ENCODE measurements at places on chromosomes 6 and 20.

DNA sequence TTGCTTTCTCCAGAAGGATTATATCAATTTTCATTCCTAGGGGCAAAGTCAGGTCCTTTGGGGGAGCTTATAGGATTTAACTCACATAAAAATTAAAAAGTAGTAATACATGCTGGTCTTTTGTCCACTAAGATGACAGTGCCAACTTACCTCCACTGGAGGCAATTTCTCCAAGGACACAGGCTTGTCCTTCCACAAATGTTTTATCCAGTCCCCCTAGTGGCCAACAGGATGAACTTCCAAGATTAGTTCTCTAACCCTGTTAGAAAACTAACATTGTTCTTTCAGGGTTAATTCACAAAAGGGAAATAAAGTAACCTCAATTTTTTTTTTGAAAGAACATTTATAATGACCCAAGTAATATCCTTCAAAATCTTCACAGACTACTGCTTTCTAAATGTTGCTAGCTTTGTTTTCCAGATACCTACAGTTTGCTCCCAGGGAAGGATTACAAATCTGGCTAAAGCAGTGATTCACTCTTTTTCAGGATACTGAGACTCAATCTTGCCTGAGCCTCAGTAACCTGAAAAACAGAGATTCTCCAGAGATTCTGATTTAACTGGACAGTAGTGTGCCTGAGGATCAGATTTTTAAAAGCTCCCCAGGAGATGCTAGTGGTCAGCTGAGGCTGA is 31.7 kb upstream of the UBR2 start:
- peak; percentile 52 for DNase-seq

- peak; percentile 78 for DNase-seq
Measured at GRCh38 chr6:149211046-149211571, 106.4 kb upstream of the TAB2 start.

DNA sequence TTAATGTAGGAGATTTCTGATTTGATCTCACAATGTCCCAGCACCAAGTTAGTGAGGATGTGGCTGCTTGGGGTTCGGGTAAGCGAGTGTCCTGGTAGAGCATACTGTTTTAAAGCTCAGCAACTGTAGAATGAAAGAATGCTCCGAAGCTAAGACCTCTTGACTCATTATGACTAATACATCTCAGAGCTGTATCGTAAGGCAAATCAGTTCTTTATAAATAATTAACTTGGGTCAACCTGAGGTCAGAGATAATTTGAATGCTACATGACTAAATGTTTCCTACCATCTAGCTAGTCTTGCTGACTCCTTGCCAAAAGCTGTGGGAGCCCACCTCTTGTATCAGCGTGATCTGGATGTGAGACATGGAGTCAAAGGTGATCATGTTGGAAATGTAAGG is 128.8 kb upstream of the PDE7B start:
- DNase-seq, result no peak

DNA sequence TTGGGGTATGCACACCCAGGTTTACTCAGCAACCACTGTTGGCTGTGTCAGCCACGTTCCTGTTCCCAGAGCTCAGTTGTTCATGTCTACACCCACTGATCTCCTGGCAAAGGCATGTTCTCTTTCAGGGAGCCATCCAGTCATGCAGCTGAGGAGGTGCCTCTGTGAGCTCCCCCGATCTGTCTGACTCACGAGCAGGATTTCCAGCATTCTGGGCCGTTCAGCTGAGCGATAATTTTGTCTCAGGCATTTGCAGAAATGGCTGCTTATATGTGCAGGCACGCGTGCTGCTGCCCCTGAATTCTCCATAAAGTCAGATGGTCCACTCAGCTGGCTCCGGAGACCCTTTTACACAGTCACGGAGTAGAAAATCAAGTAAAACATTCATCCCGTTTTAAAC is 78.4 kb upstream of the IYD start:
- no peak for DNase-seq

GRCh38 chr6:43129434-43130194 is 41.5 kb upstream of the SRF start:
- DNase-seq, result peak; percentile 11

GRCh38 chr6:122790028-122790422 is 967 bp downstream of the SMPDL3A start:
- peak; percentile 65 for DNase-seq

DNA sequence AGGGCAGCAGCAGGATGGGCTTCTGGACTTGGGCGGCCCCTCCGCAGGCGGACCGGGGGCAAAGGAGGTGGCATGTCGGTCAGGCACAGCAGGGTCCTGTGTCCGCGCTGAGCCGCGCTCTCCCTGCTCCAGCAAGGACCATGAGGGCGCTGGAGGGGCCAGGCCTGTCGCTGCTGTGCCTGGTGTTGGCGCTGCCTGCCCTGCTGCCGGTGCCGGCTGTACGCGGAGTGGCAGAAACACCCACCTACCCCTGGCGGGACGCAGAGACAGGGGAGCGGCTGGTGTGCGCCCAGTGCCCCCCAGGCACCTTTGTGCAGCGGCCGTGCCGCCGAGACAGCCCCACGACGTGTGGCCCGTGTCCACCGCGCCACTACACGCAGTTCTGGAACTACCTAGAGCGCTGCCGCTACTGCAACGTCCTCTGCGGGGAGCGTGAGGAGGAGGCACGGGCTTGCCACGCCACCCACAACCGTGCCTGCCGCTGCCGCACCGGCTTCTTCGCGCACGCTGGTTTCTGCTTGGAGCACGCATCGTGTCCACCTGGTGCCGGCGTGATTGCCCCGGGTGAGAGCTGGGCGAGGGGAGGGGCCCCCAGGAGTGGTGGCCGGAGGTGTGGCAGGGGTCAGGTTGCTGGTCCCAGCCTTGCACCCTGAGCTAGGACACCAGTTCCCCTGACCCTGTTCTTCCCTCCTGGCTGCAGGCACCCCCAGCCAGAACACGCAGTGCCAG is at the start of gene TNFRSF6B:
TNFRSF6B (plus strand) TSS at position 25 of the 729 bp plus-strand sequence; CDS start at position 141, 116 bp downstream.
- DNase-seq, result no peak

- DNase-seq, result no peak
Measured at GRCh38 chr6:27865850-27866356, 46.3 kb downstream of the OR2B2 start.

DNA sequence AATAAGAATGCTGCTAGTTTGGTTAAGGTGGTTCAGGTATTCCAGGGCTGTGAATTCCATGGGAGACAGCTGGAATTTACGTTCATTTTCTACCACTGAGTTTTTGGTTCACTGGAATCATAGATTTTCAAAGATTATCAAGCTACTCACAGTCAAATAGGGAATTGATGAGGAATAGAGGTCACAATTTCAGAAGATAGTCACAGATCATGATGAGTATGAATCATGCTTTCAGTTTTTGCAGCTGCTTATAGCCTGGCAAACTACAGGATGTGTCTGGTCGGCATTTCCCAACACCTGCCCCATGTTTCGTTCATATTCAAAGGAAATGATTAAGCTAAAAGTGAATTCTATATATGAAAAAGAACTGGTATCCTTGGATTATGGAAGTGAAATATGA is 58.7 kb downstream of the BCKDHB start:
- no peak for DNase-seq

DNA sequence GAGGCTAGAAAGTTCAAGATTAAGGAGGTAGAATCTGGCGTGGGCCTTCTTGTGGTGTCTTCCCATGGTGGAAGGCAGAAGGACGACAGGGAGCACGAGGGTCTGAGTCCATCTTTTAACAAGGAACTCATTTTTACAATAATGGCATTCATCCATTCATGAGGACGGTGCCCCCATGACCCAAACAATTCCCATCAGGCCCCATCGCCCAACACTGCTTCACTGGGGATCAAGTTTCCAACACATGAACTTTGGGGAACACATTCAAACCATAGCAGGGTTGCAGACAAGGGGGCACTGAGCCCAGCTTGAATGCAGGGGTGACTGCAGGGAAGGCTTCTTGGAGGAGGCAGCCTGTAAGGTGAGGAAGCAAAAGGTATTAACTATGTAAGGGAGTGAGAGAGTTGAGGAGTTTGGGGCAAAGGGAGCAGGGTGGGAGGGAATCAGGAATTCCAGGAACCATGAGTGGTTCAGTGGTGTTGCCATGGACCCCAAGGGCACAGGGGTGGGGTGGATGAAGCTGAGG is 5.5 kb downstream of the RAB44 start:
- no peak for DNase-seq

DNA sequence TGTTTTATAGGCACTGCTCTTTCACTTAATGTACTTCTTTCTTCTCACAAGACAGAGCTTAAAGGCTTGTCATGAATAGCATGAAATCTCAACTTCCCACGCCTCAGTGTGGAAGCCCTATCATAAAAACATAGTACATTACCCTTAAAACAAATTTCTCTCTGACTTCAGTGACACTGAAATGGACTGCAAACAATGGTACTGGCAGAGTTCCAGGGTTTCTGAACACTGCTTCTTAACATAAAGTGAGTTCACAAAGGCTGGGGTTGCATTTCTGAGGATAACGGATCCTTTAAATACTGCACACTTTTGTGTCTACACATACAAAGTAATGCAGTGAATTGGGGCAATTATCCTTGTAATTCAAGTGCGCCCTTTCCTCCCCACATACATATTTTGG is 32.3 kb upstream of the PLEKHG1 start:
- DNase-seq, result no peak

- no peak for DNase-seq
Measured at GRCh38 chr20:2817341-2817726, 1.2 kb downstream of the TMEM239 start.

- no peak for DNase-seq
Measured at GRCh38 chr20:18252597-18253451, 35.5 kb upstream of the ZNF133 start.

GRCh38 chr6:128655978-128656498 is 135.6 kb upstream of the PTPRK start:
- no peak for DNase-seq

DNA sequence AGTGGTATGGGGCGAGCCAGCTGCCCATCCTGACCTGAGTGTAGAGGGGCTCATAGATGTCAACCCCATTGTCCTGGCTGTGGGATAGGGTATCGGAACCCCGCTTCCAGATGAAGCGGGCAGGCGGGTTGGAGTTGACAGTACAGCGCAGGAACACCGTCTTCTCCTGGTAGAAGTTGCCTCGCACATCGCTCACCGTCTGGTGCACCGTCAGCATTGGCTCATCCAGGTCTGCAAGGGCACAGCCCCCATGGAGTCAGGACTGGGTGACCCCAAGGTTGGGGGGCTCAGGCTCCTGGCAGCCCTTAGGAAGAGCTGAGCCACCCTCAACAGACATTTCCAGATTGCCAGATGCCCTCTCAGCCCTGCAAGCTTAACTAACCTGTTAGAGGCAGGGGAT is 42.0 kb downstream of the MDGA1 start:
- DNase-seq, result no peak

DNA sequence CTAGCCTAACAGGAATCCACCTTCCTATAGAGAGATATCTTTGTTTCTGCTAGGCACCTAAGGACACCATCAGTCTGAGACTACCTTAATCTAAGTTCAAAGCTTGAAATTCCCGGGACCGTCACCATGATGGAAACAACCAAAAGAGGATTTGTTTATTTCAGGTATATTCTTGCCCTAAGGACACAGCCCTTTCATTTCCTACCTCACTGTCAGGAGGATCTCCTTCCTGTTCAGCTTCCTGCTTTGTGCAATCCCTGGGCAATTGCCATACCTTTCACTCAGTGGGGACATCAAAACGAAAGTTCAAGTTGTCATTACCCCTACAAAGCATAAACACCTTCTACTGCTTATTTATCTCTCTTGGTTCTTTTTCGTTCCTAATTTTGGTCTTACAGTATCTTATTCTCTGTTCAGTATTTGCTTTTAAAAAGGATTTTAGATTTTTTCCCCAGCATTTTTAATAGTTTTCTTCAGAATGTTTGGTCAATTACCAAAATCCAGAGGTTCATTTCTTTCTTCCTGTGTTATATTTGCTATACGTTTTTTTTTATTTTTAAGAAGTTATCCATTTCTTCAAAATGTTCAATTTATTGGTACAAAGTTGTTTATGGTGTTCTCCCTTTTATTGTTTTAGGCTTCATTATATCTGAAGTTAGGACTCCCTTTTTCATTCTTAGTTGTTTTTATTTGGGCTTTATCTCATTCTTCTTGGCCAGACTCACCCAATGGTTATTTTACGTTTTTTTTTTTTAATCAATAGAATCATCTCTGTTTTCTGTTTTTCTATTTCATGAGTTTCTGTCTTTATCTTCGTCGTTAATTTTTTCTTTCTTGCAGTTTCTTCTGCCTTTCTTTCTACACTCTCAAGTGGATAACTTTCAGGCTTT is 13.0 kb upstream of the TBPL1 start:
- DNase-seq, result no peak

DNA sequence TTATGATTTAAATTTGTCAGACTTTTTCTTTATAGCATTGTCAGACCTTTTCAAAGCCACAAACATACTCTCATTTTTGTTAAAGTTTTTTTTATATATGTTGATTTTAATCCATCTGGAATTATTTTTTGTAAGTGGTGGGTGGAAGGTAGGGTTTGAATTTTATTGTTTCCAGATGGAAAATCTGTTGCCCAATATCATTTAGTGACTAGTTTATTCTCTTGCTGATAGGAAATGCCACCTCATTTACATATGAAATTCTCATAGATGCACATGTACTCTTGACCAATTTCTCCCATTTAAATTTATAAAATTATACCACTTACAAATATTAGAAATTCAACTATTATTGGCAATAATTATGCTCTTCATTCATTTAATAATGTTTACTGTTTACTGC is 52.1 kb upstream of the PLCB1 start:
- no peak for DNase-seq

GRCh38 chr6:1086446-1087153 is 225.3 kb upstream of the FOXQ1 start:
- no peak for DNase-seq

DNA sequence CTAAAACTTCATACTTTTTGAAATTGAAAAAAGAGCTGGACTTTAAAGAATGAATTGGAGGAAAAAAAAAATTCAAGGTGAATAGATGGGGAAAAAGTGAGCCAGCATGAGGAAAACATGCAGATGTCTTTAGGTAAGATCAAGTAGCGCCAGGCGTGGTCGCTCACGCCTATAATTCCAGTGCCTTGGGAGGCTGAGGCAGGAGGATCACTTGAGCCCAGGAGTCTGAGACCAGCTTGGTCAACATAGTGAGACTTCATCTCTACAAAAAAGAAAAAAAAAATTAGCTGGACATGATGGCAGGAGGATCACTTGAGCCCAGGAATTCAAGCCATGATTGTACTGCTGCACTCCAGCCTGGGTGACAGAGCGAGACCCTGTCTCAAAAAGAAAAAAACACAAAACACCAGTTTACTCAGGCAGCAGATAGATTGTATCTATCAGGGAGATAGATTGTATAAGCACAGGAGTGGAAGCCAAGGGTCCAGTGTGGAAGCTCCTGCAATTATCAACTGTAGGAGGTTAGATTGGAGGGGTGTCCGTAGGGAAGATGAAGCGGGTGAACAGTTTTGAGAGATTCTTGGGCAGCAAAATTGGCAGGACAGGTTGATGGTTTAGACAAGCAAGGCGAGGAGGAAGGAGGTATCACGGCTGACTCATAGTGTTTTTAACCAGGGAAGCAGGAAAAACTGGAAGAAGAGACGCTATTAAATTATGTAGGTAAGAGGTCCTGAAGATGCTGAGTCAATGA is 97.6 kb upstream of the ZNF217 start:
- DNase-seq, result no peak

- no peak for DNase-seq
Measured at GRCh38 chr6:157106487-157106886, 216.8 kb downstream of the TMEM242 start.

- no peak for DNase-seq
Measured at GRCh38 chr6:71139249-71139648, 149.4 kb upstream of the OGFRL1 start.

GRCh38 chr6:119547024-119547423 is 197.5 kb upstream of the MAN1A1 start:
- DNase-seq, result no peak

- no peak for DNase-seq
Measured at GRCh38 chr20:46025376-46025783, 3.6 kb upstream of the SLC12A5 start.

- no peak for DNase-seq
Measured at GRCh38 chr6:1423578-1423977, 34.2 kb downstream of the FOXF2 start.

GRCh38 chr20:23023621-23024177 is 11.4 kb upstream of the SSTR4 start:
- DNase-seq, result no peak
